ENCODE measurements at places on chromosomes 3 and 15.

GRCh38 chr3:33047842-33048834 is 48.8 kb downstream of the GLB1 start:
- no peak for DNase-seq

DNA sequence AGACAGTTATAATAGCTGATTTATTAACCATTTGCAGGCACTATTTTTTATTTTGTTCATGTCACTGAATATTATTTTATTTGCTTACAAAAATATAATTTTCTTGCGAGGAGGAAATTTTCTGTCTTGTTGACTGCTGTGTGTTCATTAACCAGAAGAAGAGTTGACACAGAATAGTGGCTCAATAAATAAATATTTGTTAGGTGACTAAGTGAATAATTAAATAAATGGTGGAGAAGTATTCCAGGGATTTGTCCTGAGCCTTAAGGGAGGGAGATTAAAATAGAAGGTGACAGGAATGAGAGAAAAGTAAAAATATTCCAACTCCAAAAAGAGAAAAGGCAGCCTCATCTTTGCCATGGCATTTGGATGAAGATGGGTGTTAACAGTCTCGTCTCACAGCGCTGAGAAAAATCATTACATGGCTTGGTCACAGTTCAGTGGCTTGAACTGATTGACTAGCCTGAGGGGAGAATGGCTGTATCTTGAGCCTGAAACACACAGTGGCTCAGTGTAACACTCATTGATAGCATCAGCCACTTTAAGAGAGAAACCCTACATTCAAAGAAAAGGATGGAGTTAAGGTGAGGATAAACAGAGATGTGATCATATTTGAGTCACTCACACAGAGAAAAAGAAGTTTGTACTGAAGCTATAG is 449.9 kb upstream of the NAALADL2 start:
- no peak for DNase-seq

DNA sequence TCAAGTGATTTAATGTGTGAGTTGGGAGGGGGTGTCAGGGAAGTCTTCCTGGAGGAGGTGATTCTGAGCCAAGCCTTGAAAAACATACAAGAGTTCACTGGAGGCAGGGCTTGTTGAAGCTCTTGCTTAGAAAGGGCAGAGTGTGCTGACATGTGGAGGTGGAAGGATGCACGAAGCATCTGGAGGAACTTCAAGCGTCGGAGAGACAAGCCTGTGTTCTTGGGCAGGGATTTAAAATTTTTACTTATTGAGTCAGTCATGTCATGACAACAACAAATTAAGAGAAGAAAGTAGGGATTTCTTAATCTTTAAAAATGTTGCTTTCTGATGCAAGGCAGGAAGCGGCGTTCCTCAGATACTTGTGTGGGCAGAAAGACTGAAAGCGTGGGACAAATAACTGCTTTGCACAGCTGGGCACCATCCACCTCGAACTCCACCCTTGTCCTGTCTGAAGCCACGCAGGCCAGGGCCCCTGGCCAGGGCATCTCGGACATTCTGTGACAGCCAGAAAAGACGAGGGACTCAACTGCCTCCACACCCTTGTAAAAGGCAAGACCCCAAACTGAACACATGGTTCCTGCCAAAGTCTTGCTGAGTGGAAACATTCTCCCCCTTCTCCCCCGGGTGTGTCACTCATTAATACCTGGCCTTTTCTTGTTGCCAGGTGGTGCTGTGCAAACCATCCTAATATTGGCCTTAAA is 6.9 kb upstream of the IL16 start:
- no peak for DNase-seq

GRCh38 chr15:53658827-53659555 is 100.5 kb downstream of the WDR72 start:
- no peak for DNase-seq

DNA sequence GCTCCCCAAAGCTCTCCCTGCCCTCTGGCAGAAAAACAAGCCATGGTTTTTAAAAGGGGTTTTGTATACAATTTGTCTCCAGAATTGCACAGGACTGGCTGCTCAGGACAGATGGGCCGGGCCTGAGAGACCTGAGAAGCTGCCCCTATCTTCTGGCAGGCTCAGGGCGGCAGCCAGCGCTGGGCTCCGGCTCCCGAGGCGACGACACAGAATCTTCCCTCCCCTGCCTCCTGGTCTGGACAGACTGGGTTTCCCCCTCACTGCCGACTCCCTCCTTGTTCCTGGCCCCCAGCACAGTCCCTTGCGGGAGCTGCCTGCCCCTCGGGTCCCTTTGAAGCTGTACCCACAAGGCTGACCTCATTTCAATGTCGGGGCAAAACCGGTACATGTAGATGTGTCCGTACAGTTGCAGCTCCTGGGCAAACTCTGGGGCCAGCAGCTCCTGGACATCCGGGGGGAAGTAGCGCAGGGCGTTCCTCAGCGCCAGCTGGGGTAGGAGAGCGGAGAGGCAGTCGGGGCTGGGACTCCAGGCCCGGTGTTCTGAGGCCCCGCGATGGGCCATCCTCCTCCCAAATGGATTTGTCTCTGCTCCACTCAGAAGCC is 7.2 kb downstream of the UROC1 start:
- DNase-seq, result no peak

- no peak for DNase-seq
Observed at GRCh38 chr3:113536627-113537101, 4.3 kb downstream of the SIDT1 start.

DNA sequence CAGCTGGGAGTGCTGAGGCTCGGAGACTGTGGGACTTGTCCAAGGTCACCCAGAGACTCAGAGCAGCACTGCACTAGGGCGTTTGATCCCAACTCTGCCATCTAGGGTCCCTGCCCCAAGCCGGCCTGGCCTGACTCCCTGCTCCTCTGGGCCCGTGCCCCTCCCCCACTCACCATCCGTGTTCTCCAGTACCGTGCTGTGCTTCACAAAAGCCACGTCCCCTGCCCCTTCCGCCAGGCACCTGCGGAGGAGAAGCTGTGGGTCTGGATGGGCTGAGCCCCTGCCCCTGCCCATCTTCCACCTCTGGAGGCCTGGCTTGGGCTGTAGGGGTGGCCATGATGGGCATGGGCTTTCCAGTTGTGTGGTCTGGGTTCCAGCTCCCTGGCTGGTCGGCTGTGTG is 8.4 kb downstream of the MELTF start:
- DNase-seq, result no peak

DNA sequence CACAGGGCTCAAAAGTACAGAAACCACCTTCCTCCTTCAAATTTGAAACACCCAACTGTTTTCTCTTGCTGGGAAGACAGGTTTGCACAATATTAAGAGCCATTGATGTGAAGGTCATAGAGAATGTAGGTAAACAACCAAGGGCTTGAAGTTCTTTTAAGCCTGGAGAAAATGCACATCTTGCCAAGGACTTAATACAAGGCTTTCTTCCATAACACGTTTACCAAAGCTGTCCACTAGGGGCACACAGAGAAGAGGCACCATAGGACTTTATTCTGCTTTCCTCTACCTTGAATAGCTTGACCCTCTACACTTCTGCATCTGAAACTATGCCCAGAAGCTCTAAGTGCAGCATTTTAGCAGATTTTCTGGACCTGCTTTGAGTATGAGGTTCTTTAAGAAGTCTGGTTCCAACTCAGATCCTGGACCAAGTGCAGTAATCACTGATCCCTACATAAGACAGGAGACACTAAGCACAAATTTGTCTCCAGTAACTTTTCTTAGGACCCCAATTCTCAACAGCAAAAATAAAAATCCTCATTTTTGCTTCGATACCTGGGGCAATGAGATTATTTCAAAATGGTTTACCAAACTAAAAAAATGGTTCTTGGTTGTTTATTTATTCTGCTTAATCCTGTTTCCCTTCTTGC is 138.0 kb downstream of the FBN1 start:
- DNase-seq, result peak; percentile 27

- no peak for DNase-seq
Observed at GRCh38 chr3:42612928-42613327, 12.4 kb downstream of the NKTR start.

DNA sequence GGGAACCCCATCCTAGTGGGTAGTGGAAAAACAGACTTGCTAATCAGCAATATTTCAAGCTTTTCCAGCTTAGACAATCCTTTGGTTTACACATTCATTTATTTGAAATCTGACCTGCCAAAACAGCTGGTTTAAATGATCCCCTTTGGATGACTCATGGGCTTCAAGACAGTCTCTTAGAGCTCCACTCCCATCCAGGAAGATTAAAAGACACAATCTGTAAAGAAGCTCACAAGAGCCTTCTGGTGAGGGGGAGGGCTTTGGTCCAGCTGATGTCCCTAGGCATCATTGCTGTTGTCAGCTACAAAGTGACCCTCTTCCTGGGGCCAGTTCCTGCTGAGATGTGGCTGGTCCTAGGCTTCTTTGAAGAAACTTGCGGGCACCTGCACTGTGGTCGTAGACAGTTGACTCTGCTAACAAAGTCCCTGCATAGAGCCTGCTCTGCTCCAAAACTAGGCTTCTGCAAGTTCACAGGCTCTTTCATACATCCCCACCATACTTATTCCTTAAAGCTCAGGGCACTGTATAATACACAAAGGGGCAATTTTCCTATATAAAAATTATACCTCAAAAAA is 73.7 kb downstream of the IGSF11 start:
- DNase-seq, result no peak

GRCh38 chr3:158213461-158213860 is 103.6 kb downstream of the RSRC1 start:
- DNase-seq, result no peak

- DNase-seq, result no peak
Observed at GRCh38 chr3:11288021-11288491, 15.9 kb downstream of the ATG7 start.

DNA sequence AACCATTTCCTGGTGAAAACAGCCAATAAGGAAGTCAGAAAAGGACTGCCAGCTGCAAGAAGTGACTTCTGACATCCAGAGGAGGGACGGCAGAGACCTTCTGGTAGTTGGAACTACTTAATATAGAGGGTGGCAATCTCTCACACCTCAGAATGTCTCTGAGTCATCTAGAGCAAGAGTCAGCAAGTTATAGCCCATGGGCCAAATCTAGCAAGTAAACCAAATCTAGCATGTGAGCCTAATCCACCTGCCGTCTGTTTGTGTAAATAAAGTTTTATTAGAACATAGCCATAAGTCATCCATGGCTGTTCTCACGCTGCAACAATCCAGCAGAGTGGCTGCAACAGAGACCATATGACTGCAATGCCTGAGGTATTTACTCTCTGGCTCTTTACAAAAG is 160.5 kb upstream of the NR2E3 start:
- DNase-seq, result no peak

DNA sequence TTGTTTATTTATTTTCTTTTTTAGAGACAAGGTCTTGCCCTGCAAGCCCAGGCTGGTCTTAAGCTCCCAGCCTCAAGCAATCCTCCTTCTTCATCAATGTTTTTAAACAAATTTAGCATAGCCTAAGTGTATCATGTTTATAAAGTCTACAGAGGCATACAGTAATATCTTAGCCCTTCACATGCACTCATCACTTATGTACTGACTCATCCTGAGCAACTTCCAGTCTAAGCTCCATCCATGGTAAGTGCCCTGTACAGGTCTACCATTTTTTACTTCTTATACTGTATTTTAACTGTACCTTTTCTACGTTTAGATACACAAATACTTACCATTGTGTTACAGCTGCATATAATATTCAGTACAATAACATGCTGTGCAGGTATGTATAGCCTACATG is 860.0 kb downstream of the FHIT start:
- no peak for DNase-seq

GRCh38 chr3:79032686-79033318 is 735.0 kb downstream of the ROBO1 start:
- peak; percentile 53 for DNase-seq

DNA sequence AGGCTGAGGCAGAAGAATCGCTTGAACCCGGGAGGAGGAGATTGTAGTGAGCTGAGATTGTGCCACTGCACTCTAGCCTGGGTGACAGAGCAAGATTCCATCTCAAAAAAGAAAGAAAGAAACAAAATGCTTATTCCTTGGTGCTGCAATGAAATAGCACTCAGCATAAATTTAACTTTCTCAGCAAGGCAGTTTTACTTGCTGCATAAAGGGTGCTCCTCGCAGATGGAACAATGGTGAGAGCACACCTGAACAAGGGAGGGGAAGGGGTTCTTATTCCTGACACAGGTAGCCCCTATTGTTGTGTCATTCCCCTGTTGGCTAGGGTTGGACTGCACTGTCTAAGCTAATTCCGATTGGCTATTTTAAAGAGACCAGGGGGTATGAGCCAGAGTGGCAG is 17.1 kb downstream of the PAK2 start:
- no peak for DNase-seq

- no peak for DNase-seq
Observed at GRCh38 chr3:138942861-138943623, 3.9 kb downstream of the FOXL2 start.

GRCh38 chr3:197010556-197011351 is 18.9 kb downstream of the MELTF start:
- DNase-seq, result no peak

DNA sequence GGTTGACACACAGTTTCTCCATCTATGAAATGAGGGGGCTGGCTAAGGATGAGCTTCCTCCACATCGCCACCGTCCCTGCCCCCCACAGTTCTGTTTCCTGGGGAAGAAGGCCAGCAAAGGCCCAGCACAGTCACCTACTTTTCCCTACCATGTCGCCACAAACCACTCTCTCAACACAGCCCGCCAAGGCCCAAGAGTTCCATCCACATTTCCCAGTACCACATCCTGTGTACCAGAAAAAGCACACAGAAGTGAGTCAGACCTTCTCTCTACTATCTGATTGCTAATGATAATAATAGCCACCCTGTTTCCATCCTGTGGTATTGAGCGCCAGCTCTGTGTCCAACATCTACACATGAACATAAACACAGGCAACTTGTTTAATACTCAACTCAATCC is 30.3 kb upstream of the C15orf39 start:
- no peak for DNase-seq

DNA sequence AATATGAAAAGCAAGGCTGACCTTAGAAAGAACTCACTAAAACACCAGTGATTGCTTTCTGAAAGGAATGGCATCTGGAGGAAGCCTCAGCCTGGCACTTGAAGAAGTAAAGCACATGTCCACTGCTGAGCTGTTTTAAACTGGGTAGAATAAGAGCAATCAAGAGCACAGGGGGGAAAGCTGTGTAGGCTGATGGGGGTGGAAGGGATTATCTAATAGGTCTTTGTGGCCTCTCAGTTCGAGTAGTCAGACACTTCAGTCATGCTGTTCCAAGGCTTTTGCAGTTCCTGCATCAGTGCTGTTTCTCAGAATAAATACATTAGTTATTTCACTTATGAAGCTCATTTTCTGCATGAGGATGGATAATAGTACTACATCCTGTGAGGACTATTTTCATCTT is 22.6 kb downstream of the CCDC191 start:
- no peak for DNase-seq

DNA sequence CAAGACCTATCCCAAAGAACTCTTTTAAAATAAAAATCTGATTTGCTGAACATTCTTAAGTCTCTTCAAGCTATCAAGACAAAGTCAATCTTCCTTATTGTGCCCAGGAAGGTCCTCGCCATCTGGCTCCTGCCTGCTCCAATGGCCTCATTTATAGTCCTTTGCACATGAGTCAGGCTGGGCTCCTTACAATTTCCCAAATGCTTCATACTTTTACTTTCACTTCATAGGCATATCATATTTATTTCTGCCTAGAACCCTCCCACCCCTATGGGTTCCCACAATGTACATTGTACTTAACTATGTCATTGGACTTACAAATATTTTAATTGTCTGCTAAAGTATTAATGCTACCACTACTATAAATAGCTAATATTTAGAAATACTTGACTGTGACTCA is 9.1 kb downstream of the THRB start:
- no peak for DNase-seq

- DNase-seq, result no peak
Observed at GRCh38 chr15:70053716-70054229, 43.9 kb downstream of the TLE3 start.

Data from left renal cortex interstitium (tissue), 4 donors.